ENCODE measurements at places on chromosomes 3 and 15.

DNA sequence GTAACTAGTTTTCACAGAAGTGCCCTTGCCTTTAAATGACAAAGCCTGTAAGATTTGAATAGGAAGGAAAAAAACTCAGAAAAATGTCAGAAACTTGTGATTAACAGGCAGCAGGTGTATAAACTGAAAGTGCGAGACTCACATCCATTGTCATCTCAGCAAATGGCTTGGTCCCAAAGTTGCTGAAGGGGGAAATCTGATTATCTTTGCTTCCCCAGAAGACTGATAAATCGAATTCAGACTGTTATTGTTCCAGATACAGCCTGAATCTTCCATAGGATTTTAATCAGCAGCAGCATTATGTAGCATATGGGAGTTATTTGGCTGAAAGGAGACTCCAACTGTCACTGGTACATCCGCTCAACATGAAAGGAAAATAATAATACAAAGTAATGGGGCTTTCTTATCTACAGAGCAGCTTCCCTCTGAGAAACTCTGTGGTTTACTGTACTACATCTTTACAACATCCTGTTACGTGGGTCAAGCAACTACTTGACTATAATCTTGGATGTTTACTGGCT lies 550.4 kb upstream of the CCDC54 start:
- DNase-seq: no peak

DNA sequence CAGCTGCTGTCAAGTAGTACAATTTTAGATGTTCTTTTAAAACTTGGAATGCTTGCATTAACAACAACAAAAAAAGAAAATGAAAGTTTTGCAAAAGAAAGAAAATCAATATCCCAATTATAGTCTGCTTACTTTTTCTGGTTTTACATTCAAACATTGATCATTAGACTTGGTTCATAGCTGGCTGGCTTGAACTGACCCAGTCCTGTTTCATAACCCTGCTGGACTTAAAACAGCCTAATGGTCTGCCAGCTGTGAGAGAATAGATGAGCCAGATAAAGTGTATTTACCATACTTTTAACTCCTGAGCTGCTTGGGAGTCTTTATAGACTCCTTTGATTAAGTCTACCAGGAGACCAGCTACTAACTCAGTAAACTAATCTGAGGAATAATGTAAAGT lies 59.2 kb downstream of the PIAS1 start:
- DNase-seq: no peak

DNA sequence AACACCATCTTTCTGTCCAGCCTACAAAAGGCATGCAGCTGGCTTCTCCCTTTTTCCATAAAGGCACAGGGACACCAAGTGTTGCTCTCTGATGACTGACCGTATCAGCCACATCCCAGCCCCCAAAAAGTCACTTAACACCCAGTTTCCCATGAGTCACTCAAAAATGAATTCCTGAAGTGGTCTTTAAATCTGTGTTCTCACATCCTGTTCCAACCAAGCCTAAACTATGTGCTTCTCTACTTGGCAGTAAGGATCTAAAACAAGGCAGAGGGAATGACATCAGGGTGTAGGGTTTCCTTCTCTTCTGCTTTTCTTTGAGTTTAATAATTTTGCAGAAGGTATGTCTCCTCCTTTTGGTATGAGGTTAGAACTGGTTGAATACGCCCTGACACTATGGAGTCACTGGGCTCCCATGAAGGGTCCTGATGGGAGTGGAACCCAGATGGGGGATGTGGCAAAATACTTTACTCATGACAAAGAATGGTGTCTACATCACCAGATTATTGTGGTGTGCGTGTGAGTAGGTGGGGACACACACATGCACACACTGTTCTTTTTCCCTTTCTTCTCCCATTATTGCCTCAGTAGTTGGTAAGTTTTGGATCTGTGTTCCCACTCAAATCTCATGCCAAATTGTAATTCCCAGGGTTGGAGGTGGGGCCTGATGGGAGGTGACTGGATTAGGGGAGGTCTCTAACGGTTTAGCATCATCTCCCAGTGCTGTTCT lies 35.6 kb upstream of the CCK start:
- DNase-seq: no peak

DNA sequence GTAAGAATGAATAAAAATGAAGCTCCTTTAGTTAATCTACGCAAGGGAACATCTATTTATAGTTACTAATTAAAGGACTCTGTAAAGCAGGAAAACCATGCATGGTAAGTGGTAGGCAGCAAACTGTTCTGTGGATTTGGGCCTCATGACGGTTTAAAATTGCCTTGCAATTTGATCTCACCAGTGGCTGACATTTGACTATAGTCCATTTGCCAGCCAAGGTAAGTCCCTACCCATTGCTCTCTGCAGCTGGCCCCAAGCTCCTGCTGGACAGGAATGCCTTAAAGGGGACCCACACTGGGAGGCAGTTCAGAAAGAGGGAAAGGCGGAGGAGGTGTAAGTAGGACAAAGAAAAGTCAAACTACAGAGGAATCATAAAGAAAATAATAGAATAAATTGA lies 203.3 kb downstream of the PLCL2 start:
- no peak for DNase-seq

DNA sequence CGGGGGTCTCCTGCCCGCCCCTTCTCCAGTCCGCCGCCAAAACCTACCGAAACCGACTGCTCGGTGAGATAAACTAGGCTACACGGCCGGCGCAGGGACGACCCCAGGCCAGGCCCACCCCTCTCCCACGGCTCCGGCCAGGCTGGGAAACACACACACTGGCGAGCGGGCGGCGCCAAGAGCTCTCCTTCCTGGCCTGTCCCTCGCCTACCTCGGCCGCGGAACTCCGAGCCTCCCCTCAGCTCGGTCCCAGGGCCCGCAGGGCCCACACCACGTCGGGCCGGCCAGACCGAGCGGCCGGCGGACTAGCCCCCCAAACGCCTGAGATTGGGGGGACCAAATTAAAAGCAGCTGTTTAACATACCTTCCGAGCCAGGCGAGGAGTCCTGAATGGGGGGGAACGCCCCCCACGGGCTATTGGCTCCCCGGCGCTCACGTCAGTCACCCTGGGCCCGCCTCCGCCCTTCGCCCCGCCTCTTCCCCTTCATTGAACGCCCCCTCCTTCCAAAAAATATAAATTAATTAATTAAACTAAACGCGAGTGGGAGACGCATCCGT lies 4.0 kb upstream of the SIN3A start:
- no peak for DNase-seq

DNA sequence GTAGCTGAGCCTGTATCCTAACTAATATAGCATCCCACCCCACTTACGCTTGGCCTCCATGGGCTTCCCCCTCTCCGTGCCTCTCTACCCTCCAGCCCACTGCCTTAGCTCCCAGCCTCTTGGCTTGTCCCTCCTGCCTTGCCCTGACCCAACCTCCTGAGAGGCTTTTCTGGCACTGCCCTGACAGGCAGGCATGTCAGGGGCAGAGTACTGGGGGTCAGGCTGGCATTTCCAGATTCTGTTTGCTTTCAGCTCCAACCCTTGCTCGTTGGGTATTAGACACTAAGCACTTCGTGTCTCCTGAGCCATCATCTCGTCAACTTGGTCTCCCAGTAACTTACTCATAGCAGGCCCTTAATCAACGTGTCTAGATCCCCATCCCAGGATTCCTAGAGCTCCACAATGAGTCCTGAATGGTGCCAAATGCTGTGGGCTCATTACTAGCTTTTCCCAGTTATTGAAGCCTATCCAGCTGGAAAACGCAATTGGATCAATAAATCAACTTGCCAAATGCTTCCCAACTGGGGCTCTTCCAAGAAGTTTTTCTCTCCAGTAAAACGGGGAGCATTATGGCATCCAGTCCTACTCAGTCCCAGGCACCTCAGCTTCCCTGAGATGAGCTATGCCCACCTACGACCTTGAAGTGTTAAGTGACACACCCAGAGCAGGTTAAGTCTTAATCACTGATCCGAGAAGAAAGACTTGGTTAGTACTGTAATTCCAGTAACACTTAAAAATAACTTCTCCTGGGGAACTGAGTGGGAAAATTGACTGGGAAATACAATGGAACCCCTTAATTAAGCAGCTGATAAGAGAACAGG lies 78.5 kb upstream of the DLG1 start:
- DNase-seq: no peak

- no peak for DNase-seq
Measured at GRCh38 chr3:1942781-1943180, 155.9 kb upstream of the CNTN4 start.

GRCh38 chr15:41218851-41219250 lies 11.7 kb downstream of the EXD1 start:
- no peak for DNase-seq

- no peak for DNase-seq
Measured at GRCh38 chr3:168233001-168233400, 137.3 kb upstream of the GOLIM4 start.

- DNase-seq: no peak
Measured at GRCh38 chr3:185046164-185046515, 106.7 kb downstream of the C3orf70 start.
